ENCODE measurements at places on chromosomes 4 and X.

- DNase-seq: no peak
Observed at GRCh38 chrX:123339221-123339905, 155.3 kb downstream of the GRIA3 start.

DNA sequence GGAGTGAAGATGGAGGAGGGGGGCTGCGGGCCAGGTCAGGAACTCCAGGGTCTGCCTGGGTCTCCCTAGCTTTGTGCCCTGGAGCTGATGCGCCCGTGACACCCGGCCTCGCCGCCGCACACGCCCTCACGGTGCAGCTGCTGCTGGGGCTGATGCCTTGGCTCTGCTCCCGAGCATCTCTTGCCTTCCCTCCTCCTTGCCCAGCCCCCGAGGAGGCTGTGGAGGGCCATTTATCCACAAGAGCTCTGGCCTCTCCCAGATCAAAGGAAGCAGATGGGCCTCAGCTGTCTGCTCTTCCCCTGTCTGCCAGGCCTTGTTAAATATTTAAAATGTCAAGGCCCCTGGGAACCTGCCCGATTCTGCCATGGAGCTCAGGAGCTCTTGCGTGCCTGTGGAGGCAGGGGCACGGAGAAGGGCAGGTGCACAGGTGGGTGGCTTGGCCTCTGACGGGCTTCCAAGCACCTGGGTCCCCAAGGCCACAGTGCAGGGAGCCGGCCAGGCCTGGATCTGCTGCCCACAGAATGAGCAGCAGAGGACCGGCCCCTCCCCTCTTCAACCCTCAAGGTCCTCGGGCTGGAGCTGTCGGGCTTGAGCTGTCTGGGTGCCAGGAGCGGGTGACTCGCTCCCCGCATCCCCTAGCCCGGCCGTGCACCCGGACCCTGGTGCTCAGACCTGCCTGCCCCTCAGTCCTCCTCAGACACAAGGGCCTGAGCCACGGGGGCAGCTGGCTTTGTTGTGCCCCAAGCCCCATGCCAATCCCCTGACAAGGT is 20.3 kb downstream of the ATP2B3 start:
- no peak for DNase-seq

- no peak for DNase-seq
Observed at GRCh38 chrX:26376037-26376708, 160.2 kb downstream of the MAGEB5 start.

GRCh38 chr4:107991945-107992630 is 2.4 kb downstream of the HADH start:
- DNase-seq: no peak

DNA sequence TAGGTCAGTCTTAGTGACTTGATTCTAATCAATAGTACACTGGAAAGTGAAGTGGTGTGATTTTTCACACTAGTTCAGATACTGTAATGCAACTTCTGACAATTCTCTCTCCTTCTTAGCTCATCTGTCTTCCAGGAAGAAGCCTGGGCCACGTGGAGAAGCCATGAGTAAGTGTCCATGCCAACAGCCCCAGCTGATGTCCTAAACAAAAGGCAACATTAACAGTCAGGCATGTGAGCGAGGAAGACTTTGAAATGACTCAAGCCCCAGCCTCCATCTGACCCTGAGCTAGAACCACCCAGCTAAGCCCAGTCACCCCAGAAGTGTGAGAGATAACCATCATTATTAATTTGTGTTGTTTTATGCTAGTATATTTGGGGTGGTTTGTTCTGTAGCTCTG is 115.7 kb upstream of the MAGEB16 start:
- no peak for DNase-seq

GRCh38 chr4:180564026-180564425 is 1679.2 kb upstream of the TENM3 start:
- DNase-seq: no peak

DNA sequence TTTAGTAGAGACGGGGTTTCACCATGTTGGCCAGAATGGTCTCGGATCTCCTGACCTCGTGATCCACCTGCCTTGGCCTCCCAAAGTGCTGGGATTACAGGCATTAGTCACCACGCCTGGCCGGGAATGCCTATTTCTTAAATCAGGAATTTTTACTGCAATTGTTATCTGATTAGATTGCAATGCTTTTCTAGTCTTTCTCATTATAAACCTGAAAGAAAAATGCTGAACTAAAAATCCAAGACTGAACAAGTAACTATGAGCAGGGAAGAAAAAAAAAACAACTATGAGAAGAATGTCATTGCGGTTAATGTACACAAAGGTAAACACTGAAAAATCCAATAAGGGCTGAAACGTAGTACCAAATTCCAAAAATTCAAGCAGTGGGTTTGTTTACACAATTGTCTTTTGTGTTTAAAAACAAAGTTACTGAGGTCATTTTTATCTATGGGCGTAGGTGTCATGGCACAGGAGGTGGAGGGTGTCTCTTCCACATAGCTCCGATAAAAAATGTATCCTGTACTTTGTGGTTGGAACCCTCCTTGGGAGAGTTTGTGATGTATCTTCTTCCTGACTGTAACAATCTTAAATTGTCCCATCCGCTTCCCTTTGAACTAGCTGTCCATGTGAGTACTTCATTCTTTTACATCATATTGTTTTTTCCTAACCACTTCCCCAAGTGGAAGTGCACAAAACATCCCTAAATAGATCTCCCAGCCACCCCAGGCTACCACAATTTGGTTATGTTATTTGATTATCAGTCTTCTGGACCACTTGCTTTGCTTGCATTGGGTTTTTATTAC is 11.1 kb upstream of the TMEM156 start:
- DNase-seq: no peak

DNA sequence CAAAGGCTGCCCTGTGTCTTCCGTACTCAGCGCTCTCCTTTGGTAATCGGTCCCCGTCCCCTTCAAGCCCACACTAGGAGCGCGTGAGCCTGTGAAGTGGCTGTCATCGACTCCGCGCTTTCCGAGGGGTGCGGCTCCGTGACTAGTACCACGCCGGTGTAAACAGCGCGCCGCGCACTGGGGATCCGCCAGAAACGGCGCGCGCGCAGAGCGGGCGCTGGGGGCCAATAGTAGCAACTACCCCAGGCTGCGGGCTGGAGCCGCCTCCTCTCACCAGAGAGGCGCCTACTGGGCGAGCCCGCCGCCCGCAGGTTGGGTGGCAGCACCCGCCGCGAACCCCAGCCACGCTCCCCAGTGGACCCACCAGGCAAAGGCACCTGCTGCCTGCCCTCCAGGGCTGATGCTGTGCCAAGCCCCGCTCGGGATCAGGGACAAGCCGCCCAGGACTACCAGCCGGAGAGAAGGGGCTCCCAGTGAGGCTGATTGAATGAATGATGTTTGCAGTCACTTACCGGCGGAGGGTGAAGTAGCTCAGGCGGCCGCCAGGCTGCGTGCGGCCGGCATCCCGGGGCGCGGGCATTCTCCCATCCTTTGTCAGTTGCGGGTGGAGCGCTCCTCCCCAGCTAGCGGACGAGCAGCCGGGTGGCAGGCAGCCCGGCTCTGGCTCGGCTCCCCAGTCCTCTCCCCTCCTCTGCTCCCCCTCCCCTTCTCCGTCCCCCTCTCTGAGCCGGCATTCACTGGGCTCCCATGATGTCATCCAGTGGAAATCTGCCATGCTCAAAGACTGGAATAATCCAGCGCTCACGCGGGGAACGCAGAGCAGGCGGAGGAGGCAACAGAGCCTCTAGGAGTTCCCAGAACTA is 370.3 kb upstream of the SMIM31 start:
- no peak for DNase-seq

DNA sequence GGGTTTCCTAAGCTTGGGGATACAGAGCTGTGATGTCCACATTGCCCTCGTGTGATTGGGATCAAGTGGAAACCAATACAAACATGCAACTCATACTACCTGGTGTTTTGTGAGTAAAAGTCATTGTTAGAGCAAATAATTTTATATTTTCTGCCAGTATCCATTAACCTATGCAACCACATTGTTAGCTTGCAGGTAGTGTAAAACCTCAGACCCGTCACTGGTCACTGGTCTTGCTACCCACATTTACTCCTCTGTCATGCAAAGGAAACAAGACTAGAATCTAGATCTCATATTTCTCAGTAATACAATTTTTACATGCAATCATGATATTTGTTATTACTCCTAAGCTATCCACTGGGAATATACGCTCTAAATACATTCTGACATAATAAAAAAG is 324.3 kb upstream of the NDST4 start:
- DNase-seq: no peak

DNA sequence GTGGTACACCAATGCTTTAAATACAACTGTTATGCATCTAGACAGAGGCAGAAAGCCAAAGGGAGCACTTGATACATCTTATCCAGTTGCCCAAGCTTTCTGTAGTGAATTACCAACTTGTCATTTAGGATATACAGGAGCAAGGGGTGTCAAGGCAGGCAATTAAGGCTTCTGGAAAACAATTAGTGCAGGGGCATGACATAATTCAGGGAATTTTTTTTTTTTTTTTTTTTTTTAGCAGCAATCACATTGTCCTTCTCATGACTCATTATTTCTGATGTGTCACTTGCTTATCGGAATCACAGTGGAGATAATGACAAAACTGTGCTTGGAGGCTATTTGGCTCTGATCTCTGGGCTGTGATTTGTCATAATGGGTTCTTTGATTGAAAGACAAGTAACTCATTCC is 259.5 kb downstream of the ARHGAP24 start:
- DNase-seq: no peak

GRCh38 chr4:173924561-173924960 is 358.9 kb downstream of the FBXO8 start:
- DNase-seq: no peak

DNA sequence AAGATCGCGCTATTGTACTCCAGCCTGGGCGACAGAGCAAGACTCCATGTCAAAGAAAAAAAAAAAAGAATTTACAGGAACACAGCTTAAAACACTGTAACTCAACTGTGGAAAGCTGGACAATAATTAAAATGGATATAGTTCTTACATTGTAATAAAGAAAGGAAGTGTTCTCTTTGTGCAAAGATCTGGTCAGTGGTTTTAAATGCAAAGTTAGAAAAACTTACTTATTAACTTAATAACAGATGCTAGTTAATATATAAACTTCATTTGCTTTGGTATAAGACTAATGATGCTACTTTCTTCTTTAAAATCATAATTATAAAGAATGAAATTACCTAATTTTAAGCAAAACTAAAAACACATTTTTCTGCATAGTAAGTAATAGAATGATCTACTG is 2024.1 kb upstream of the TENM3 start:
- no peak for DNase-seq

- no peak for DNase-seq
Observed at GRCh38 chr4:31283679-31284078, 563.5 kb downstream of the PCDH7 start.
